ENCODE measurements at places on chromosomes 4 and X.
A peak's percentile ranks its signal among the peaks of the same experiment; 100 is the strongest.

GRCh38 chr4:122150931-122151330 is 1.2 kb upstream of the BLTP1 start:
- peak overlapping the region; percentile 58 for H3K27ac ChIP-seq

DNA sequence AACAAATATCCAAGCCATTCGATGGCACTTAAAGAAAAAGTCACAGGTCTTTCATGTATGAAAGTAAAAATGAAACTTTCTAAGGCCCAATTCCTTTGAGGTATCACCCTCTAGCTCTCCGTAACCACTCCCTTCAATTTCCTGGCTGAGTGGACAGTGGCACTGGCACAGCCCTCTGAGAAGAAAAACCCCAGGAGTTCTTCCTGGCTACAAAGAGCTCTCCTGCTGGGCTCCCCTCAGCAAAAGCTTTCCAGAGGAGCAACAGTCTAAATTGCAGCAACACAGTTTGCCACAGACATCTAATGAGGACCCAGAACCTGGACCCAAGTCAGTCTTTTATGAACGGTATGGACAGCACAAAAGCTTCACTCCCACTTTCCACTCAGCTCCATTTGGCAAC is 71.8 kb downstream of the FUNDC1 start:
- no peaks in the 10 kb centered on the region for H3K36me3 ChIP-seq
- no peak for DNase-seq
- H3K4me3 ChIP-seq, result no peak overlapping the region
- no peak overlapping the region for H3K27ac ChIP-seq

DNA sequence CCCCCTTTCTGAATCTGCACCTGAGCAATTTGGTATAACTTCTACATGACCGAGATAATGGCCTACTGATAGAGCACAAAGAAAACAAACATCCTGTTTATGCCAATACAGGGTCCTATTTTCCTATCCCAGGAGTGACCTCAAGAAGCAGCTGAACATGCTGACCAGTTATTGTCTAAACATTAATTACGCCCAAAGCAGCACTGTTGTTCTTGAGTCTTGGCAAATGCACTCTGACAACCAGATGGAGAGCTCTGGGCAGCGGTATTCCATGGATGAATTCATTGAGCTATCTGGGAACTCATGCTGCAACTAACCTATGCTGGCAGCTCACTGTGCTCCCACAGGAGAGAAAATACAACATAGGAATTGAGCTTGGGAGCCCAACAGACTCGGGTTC is 52.6 kb downstream of the PCYT1B start:
- no peaks in the 10 kb centered on the region for H3K4me1 ChIP-seq

- peak overlapping the region; percentile 65 for H3K4me3 ChIP-seq
- H3K36me3 ChIP-seq, result no peaks in the 10 kb centered on the region
- no peak for DNase-seq
- H3K27ac ChIP-seq, result peak overlapping the region; percentile 79
These were observed 977 bp upstream of the RBBP7 start for GRCh38 chrX:16870862-16871815.

- no peak for DNase-seq
- no peak overlapping the region for H3K27ac ChIP-seq
- H3K4me3 ChIP-seq, result no peak overlapping the region
- H3K27me3 ChIP-seq, result no peaks in the 10 kb centered on the region
- H3K36me3 ChIP-seq, result no peaks in the 10 kb centered on the region
These were observed 374.7 kb upstream of the FGF13 start for GRCh38 chrX:139086246-139086645.

DNA sequence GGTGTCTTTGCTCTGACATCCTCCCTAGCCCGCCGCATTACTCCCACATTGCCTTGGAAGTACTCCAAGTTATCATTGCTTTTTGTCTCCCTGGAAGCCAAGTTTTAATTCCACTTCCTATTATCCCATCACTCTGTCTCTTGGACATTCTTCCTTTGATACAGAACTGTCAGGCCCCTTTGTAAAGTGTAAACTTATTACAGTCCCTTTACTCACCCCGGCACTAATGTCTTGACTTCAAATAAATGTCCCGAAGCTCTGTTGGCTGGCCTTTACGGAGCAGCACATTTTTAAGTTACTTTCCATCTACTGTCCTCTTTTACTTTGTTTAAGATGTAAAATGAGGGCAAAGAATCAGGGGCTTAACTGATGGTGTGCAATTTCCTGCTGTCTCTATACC is 223.5 kb upstream of the IGFBP7 start:
- no peaks in the 10 kb centered on the region for H3K36me3 ChIP-seq
- DNase-seq, result no peak
- H3K27me3 ChIP-seq, result no peaks in the 10 kb centered on the region
- H3K4me3 ChIP-seq, result no peak overlapping the region
- no peak overlapping the region for H3K27ac ChIP-seq
- no peaks in the 10 kb centered on the region for H3K4me1 ChIP-seq

GRCh38 chr4:11297627-11298026 is 131.1 kb downstream of the HS3ST1 start:
- H3K4me1 ChIP-seq, result no peaks in the 10 kb centered on the region
- no peak overlapping the region for H3K27ac ChIP-seq
- DNase-seq, result no peak
- no peaks in the 10 kb centered on the region for H3K27me3 ChIP-seq
- H3K36me3 ChIP-seq, result no peaks in the 10 kb centered on the region
- no peak overlapping the region for H3K4me3 ChIP-seq

GRCh38 chrX:65630771-65631170 is 36.7 kb upstream of the MSN start:
- H3K36me3 ChIP-seq, result no peaks in the 10 kb centered on the region
- no peaks in the 10 kb centered on the region for H3K4me1 ChIP-seq
- H3K27ac ChIP-seq, result no peak overlapping the region
- no peak overlapping the region for H3K4me3 ChIP-seq

DNA sequence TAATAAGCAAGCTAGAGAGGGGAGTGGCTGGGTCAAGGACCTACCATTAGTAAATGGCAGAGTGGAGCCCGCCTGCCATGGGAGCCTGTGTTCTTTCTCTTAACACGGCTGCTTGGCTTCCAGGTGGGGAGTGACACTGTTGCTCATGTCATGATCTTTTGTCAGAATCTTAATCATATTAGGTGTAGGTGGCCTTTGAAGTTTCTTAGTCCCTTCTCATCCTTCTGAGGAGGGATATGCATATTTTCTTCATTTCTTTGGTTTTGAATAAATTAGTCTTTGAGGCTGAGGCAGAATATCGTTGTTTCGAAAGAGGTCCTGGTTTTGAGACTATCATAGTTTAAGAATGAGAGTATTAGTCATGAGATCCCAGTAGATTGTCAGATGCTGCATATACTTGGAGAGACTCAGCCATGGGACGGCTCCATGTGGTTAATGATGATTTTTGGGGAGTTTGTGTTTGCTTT is 28.9 kb downstream of the SNX25 start:
- no peak overlapping the region for H3K27ac ChIP-seq
- DNase-seq, result no peak
- H3K4me1 ChIP-seq, result no peaks in the 10 kb centered on the region
- H3K36me3 ChIP-seq, result no peaks in the 10 kb centered on the region
- no peaks in the 10 kb centered on the region for H3K27me3 ChIP-seq
- no peak overlapping the region for H3K4me3 ChIP-seq

- no peak overlapping the region for H3K4me3 ChIP-seq
- no peaks in the 10 kb centered on the region for H3K4me1 ChIP-seq
- H3K36me3 ChIP-seq, result no peaks in the 10 kb centered on the region
These were observed 48.3 kb downstream of the CPZ start for GRCh38 chr4:8640816-8641215.

GRCh38 chr4:61374447-61374891 is 174.3 kb downstream of the ADGRL3 start:
- no peak for DNase-seq
- H3K4me3 ChIP-seq, result no peak overlapping the region
- no peaks in the 10 kb centered on the region for H3K27me3 ChIP-seq
- H3K27ac ChIP-seq, result no peak overlapping the region
- no peaks in the 10 kb centered on the region for H3K4me1 ChIP-seq

DNA sequence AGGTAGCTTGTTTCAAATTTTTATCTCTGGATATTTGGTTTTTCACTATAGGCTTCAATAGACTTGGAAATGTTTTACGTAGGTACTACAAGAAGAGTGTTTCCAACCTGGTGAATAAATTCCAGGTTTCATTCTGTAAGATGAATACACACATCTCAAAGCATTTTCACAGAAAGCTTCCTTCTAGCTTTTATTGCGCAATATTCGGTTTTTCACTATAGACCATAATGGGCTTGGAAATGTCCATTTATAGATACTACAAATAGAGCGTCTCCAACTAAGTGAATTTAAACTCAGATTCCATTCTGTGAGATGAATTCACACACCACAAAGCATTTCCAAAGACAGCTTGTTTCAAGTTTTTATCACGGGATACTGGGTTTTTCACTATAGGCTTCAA is 857.7 kb upstream of the HS3ST1 start:
- H3K4me1 ChIP-seq, result no peaks in the 10 kb centered on the region
- DNase-seq, result no peak
- H3K27ac ChIP-seq, result no peak overlapping the region

DNA sequence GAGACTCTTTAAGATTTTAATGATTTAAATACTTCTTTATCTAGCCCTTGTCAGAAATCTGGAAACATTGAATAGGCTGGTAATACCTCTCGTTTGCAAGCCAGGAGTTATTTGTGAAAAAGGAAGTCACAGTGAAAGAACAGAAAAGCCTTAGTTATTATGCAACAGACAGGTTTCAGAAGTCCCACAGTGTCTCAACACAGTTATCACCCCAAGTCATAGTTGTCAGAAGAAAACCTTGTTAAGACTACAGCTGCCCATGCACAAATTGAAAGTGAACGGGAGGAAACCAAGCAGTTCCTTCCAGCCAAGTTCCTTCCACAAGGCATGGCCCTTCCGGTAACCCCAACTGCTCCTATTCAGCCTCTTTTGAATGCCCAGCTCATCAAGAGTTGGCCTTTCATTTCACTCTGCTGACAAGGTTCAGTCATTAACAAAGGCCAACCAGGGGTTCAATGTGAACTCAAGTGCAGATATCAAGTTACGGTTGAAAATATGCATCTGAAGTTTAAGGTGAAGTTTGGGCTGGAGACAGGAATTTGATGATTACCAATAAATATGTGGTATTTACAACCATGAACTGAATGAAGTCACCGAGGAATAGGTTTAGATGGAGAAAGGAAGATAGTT is 15.6 kb downstream of the ALPK1 start:
- H3K4me3 ChIP-seq, result peak overlapping the region; percentile 36
- peak; percentile 36 for DNase-seq
- H3K27ac ChIP-seq, result peak overlapping the region; percentile 24

- H3K27ac ChIP-seq, result no peak overlapping the region
- H3K4me1 ChIP-seq, result no peaks in the 10 kb centered on the region
- no peaks in the 10 kb centered on the region for H3K36me3 ChIP-seq
These were observed 158.5 kb upstream of the ARSJ start for GRCh38 chr4:114137984-114138383.

GRCh38 chr4:41177016-41177415 is 37.3 kb downstream of the APBB2 start:
- no peak for DNase-seq
- H3K27ac ChIP-seq, result no peak overlapping the region
- no peaks in the 10 kb centered on the region for H3K36me3 ChIP-seq

DNA sequence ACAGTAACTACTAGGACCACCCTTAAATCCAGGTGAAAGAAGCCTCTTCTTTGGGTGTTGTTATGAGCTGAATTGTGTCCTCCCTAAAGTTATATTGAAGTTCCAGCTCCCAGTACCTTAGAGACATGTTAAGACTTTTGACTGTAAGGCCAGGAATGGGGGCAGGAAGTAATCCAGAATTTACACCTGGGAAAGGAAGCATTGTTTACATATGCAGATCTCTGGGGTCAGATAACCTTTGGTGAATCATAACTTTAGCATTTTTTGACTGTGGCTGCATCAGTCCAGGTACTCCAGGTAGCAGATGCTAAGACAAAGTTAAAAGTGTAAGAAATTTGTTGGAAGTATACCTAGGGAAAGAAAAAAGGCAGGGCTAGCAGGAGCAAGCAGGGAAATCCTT is 104.9 kb upstream of the CENPE start:
- H3K27me3 ChIP-seq, result no peaks in the 10 kb centered on the region
- H3K36me3 ChIP-seq, result no peaks in the 10 kb centered on the region
- H3K27ac ChIP-seq, result no peak overlapping the region
- no peaks in the 10 kb centered on the region for H3K4me1 ChIP-seq
- no peak for DNase-seq

DNA sequence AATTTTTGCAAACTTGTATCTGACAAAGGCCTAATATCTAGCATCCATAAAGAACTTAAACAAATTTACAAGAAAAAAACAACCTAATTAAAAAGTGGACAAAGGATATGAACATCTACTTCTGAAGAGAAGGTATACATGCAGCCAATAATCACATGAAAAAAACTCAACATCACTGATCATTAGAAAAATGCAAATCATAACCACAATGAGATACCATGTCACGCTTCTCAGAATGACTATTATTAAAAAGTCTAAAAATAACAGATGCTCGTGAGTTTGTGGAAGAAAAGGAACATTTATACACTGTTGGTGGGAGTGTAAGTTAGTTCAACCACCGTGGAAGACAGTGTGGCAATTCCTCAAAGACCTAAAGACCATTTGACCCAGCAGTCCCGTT is 24.0 kb downstream of the CEP44 start:
- DNase-seq, result no peak
- H3K27ac ChIP-seq, result no peak overlapping the region
- no peaks in the 10 kb centered on the region for H3K36me3 ChIP-seq
- no peaks in the 10 kb centered on the region for H3K27me3 ChIP-seq

DNA sequence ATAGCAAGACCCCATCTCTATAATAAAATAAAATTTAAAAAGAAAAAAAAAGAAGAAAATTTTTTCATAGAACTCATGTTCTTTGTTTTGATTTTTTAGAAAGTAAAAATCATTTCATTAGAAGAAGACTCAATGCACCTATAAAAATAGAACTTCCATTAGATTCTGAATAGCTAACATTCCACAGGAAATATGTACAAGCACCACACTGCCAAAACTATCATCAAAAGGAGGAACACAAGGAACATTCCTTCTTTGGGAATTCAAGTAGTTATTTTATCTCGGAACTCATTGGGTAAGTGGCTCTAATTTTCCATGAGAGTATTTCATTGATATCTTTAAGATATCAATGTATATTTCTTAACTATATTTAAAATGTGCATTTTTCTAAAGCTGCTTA is 157.6 kb downstream of the CAMK2D start:
- no peaks in the 10 kb centered on the region for H3K36me3 ChIP-seq
- H3K4me1 ChIP-seq, result no peaks in the 10 kb centered on the region
- H3K4me3 ChIP-seq, result no peak overlapping the region

- H3K4me1 ChIP-seq, result peaks cover 6% of the 10 kb centered on the region
- H3K36me3 ChIP-seq, result no peaks in the 10 kb centered on the region
These were observed 1.1 kb downstream of the GABRA2 start for GRCh38 chr4:46388857-46389256.

GRCh38 chrX:1323315-1323714 is 13.3 kb upstream of the IL3RA start:
- 0 out of 2 replicates have a peak, but pooled peaks cover 1% of the 10 kb centered on the region for H3K27me3 ChIP-seq
- H3K36me3 ChIP-seq, result no peaks in the 10 kb centered on the region
- DNase-seq, result peak; percentile 52

DNA sequence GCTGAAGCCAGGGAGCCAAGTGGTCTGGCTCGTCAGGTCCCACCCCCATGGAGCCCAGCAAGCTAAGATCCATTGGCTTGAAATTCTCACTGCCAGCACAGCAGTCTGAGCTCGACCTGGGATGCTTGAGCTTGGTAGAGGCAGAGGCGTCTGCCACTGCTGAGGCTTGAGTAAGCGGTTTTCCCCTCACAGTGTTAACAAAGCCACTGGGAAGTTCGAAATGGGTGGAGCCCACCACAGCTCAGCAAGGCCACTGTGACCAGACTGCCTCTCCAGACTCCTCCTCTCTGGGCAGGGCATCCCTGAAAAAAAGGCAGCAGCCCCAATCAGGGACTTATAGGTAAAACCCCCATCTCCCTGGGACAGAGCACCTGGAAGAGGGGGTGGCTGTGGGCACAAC is 353.8 kb downstream of the NAP1L3 start:
- no peaks in the 10 kb centered on the region for H3K4me1 ChIP-seq
- H3K36me3 ChIP-seq, result no peaks in the 10 kb centered on the region
- H3K27ac ChIP-seq, result no peak overlapping the region
- no peak for DNase-seq
- H3K4me3 ChIP-seq, result no peak overlapping the region
- H3K27me3 ChIP-seq, result no peaks in the 10 kb centered on the region
